ELF-1 (cell line): ENCODE measurements at places on chromosomes 2 and 18.

GRCh38 chr2:10760794-10761504 lies 39.5 kb downstream of the ATP6V1C2 start:
- DNase-seq = no peak

- DNase-seq = no peak
These were observed 121.3 kb upstream of the RNU4ATAC start for GRCh38 chr2:121409388-121409787.

- DNase-seq = no peak
These were observed 362.3 kb downstream of the FBXO15 start for GRCh38 chr18:73785300-73785699.

DNA sequence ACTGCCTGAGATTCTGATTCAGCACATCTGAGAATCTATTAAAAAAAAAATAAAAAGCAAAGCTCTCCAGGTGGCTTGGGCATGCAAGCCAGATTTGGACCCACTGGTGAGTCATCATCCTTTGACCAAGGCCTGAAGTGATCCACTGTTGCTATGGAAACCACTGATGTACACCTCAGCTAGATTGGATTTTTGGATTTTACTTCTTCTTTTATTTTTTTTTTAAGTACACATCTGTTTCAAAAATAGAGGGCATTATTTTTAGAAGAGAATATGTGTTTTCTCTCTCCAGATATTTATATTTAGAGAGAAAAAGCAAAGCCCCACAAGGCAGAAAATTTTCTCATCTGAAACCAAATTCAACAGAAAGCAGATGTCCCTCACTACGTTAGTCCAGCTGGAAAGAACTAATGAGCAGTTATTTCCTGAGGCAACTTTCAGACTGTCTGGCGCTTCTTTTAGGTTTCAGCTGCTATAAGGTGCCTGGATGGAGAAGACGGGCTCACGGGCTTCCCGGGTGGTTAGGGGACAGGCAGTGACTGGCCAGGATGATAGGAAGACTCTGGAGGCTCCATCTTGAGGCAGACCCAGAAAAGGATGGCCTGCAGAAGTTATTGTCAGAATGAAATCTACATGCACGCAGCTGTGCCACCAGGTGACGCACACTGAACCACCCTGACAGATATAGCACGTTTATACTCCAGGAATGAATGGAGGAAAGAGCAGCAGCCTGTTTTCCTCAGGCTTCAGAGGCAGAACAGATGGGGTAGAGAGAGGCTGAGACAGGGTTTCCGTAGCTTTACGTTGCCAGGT lies 50.5 kb downstream of the MRPL35 start:
- DNase-seq = no peak

DNA sequence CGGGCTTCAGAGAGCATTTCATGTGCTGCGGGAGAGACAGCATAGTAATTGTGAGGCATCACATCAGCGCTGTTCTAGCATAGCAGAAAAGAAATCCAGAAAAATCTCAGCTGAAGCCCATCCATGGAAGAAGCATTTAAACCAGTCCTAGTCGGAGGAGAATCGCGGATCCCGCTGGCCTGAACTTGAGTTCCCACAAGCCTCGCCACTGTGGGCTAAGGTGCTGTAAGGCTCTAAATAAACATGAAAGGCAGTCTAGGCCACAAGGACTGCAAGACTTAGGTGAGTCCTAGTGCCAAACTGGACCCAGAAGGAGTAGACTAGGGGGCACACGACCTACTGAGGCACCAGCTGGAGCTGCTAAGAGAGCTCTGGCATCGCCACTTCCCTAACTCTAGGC lies 1225.3 kb upstream of the CHAC2 start:
- DNase-seq = no peak

DNA sequence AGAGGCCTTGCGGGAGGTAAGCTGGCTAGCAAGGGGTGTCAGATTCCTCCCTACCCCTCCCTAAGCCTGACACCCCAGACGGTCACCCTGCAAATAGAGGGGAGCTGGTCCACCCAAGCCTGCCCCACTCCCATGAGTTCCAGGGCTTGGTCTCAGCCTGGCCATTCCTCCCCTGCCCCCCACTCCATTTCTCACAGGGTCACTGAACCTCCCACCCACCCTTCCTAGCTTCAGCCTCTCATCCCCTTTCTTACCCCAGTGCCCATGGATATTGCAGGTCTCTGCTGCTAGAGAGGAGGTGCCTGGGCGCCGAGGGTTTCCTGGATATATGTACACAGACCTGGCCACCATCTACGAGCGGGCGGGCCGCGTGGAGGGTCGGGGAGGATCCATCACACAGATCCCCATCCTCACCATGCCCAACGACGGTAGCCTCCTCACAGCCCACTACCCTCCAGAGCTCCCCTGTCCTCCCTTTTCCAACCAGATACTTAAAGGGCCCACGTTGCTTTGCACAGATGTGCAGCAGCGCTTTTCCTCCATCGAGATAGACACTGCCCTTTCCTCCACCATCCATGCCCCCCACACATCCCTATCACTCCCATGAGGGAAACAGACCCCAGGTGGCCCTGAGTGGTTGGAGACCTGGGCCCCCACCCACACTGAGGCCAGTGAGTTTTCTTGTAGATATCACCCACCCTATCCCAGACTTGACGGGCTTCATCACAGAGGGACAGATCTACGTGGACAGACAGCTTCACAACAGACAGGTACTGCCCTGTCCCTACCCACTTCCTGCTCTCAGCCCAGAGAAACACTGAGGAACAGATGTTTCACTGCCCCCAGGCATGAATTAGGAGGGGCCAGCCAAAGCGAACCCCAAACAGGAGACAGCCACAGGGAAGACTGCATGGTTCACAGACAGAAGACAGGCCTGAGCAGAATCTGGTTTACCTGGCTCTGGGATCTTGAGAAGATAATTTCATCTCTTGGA lies 15.2 kb upstream of the ANKRD53 start:
- no peak for DNase-seq

- DNase-seq = no peak
These were observed 173.3 kb downstream of the ANKRD44 start for GRCh38 chr2:197137231-197137630.

GRCh38 chr2:130156624-130157004 lies 11.7 kb upstream of the CCDC74B start:
- DNase-seq = no peak

GRCh38 chr2:232667989-232668583 lies 29.0 kb upstream of the GIGYF2 start:
- DNase-seq = no peak

DNA sequence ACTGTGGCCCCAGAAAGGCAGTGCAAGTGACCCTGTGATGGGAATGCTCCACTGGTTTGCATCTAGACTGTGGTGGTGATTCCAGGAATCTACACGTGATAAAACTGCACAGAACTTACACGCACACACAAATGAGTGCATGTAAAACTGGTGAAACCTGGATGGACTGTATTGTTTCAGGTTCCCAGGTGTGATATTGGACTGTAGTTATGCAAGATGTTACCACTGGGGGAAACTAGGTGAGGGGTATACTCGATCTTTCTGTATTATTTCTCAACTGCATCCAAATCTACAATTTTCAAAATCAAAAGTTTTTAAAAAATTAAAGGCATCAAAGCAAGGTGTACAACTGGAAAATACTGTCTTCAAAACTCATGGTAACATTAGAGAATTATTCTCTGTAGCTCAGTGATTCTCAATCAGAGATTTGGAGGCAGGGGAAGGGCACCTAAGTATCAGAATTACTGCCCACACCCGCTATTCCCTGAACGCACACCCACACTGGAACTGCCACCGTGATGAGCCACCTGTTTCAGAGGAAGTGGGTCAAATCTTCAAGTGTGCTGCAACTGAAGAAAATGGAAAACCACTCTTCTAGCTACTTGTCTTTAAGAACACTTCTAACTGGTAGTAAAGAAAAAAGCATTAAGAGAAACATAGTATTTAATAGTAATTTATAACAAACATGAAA lies 26.7 kb downstream of the PTPN2 start:
- no peak for DNase-seq
